ENCODE measurements at places on chromosomes 4 and X.

- DNase-seq = no peak
These were observed 166.6 kb downstream of the DKK2 start for GRCh38 chr4:106869551-106869950.

DNA sequence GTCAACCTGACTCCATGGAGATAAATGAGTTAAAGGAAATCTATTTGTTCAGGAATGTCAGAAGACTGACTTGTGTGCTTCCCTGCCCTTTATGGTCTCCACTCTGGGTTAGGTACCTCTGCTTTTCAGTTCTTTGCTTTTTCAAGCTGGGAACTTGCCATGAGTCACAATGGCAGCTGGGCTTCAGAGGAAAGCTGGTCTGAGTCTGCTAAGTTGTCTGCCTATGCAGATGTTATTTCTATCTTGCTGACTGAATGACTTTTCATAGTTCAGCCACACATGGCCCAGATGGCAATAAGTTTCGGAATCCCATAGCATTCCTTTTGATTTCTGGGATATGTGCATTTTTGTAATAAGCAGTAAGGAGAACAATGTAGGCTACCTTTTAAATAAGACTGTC is 337.9 kb upstream of the FGF13 start:
- no peak for DNase-seq

GRCh38 chr4:20359692-20360091 is 108.0 kb downstream of the SLIT2 start:
- no peak for DNase-seq

- DNase-seq = no peak
These were observed 91.9 kb upstream of the MAPK10 start for GRCh38 chr4:86451560-86452330.

DNA sequence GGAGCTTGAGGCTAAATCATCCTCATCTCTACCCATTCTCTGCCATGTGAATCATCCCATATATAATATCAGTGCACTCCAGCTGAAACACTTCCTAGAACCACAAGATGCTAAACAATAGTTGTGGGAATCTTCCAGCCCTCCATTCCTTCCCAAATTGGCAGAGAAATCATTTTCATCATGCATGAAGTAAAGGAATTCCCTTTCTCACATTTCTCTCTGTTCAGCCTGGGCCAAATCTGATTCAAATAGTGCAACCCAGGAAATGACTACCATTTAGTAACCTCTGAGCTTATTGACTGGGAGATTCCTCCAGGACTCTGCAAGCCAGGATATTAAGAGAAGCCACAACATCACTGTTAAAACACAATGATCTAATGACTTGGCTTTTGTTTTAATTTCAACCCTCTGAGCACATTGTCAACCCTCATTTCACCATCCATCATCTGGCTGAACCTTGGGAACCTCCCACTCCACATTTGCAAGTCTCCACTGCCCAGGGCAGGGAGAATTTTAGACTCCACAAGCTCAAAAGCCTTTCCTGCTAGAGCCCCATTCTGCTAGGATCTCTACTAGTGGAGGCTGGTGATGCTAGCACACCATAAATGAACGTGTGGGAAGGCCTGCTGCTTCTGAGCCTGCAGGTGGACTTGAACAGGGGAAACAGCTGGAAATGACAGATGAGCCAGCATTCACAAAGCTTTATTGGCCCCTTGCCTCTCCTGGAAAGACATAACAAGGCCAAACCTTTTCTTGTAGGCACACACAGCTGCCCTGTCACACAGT is 133.9 kb downstream of the TET2 start:
- no peak for DNase-seq

DNA sequence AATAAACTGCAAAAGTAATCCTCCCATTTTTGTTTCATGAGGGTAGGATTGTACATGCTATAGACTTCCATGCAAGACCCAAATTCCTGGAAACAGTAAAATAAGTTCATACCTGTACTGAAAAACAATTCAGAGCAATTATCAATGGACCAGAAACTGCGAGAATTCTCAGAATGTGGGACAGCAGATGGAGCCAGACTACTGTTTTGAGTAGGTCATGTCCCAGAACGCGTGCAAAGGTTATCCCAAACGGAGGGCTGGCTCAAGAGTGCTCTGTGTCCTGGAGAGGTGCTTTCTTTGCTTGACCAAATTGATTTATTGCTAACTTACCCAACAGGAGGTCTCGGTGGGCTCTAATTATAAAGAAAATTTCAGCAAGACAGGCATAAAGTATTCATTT is 1.7 kb upstream of the MAGEH1 start:
- no peak for DNase-seq

DNA sequence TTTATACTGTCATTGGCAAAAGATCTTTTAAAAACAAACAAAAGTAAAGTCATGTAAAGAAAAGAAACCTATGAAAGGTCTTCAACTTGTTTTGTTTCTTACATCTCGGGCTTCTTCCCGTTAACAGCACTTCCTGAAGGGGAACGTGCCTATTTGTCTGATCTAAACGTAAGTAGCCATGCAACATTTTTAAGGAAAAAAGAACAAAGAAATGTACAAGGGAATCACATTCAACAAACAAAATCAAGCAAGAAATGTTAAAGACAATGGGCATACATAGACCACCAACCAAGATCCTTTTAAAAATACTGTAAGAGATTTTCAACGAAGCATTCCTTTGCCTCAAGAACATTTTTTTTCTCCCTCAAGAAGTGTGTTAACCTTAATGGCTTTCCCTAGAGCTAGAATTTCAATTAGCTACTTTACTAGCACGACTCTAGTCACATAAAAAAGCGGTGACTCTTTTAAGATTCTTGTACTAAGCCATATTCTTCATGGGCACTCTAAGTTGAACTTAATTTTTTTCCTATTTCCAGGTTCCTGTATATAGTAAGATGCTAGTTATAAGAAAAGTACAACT is 112.0 kb upstream of the TTC29 start:
- no peak for DNase-seq

- DNase-seq = no peak
These were observed 47.9 kb downstream of the COX18 start for GRCh38 chr4:73021634-73022033.

- DNase-seq = no peak
These were observed 25.0 kb upstream of the PDLIM5 start for GRCh38 chr4:94426783-94427182.

DNA sequence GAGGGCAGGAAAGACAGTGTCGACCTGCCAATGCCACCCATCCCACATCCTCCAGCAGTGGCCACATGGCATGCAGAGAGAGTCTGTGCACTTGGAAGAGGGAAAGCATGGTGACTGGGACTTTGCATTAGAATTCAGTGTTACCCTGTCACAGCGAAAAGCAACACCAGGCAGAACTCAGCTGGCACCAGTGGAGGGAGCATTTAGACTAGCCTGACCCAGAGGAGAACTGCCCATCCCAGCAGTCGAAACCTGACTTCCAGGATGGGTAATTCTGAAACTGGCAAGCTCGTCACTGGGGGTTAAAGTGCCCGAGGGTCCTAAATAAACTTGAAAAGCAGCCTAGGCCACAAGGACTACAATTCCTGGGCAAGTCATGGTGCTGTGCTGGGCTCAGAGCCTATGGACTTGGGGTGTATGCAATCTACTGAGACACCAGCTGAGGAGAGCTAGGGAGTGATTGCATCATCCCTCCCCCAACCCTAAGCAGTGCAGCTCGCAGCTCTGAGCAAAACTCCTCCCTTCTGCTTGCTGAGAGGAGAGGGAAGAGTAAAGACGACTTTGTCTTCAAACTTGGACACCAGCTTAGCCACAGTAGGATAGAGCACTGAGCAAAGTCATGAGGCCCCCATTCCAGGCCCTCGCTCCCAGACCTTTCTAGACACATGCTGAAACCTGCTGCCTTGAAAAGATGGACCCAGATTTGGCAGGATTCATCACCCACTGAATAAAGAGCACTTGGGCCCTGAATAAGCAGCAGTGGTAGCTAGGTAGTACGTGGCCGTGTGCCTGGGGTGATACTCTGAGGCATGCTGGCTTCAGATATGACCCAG is 68.8 kb downstream of the DDX60L start:
- DNase-seq = no peak

DNA sequence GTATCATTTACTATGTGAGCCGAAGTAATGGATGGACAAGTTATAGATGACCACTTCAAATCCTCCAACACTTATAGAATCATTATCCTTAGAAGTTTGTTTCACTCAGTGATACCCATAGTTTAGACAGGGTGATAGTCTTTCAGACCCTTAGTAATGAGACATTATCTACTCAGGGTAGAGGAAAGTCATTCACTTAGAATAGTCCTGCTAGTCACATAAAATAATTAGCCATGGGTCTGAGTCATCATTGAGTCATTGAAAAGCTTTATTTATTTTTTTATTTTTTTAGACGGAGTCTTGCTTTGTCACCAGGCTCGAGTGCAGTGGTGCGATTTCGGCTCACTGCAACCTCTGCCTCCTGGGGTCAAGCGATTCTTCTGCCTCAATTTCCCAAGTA is 321.7 kb upstream of the FSTL5 start:
- DNase-seq = no peak

GRCh38 chr4:26233350-26233749 is 87.5 kb upstream of the RBPJ start:
- no peak for DNase-seq

GRCh38 chrX:134743091-134743490 is 84.8 kb upstream of the PLAC1 start:
- DNase-seq = no peak

DNA sequence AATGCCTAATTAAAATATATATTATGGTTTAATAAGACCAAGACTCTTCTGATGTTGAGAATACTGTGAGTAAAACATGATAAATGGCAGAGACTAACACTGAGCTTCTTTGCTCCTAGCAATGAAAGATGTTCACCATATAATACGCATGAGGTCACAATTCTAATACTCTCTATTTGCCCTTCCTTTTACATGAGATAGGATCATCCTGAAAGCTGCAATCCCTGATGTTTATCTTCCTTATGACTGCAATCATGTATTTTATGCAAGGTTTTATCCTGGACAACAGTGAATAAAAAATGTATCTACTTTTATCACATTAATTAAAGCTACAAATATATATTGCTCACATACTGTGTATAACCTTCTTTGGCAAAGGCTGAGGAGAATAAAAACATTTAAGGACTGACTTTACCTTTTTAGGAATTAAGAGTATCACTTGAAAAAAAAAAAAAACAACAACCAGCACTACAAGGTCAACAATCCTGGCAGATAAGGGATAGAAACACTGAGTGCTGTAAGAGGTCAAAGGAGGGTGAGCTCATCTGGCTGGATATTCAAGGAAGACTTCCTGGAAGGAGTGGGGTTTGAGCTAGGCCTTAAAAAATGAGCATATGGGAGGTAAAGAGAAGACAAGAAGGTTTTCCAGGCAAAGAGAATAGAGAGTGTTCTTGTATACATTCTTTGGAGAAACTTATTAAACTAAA is 99.9 kb downstream of the AREG start:
- no peak for DNase-seq

DNA sequence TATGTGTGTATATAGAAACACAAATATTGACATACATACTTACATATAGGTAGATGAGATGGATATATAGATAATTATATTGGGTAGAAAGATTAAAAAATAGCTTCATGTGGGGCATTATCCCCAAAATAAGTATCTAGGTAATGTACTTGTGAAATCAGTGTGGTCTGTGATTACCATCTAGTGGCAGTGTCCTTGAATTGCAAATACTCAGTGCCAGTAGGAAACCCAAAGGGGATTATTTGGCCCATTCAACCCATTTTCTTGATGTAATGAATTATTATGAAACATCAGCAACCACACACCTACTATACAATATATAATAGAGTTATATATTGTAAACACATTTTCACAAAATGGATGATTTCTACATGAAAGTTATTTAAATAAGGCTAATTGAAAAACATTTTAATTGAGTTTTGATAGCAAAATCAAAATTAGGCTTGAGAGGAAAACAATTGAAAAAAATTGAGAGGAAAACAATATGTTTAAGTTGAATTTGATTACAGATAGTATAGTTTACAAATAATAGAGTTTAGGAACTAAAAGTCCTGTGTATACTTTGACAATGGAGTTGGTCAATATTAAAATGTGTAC is 389.4 kb downstream of the GALNTL6 start:
- no peak for DNase-seq

GRCh38 chr4:79964020-79964399 is 109.0 kb downstream of the ANTXR2 start:
- DNase-seq = no peak

DNA sequence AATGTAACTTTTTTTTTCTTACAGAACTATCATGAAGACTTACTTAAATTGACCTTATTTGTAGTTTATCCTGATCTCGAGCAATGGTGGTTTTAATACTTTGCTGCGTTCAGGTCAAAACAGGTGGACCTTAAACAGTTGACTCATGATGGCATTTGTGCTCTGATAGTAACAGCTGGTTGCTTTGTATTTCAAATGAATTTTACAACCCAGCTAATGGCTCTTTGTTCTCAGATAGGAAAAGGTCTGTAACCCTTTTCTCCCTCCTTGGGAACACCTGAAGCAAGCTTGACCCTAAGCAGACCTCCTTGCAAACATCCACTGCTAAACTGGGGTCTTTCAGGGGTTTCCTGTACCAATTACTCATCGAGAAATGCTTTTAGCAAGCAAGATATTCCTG is 79.2 kb downstream of the F11 start:
- no peak for DNase-seq

- peak; percentile 62 for DNase-seq
These were observed 812 bp upstream of the KDM6A start for GRCh38 chrX:44871931-44872820.

DNA sequence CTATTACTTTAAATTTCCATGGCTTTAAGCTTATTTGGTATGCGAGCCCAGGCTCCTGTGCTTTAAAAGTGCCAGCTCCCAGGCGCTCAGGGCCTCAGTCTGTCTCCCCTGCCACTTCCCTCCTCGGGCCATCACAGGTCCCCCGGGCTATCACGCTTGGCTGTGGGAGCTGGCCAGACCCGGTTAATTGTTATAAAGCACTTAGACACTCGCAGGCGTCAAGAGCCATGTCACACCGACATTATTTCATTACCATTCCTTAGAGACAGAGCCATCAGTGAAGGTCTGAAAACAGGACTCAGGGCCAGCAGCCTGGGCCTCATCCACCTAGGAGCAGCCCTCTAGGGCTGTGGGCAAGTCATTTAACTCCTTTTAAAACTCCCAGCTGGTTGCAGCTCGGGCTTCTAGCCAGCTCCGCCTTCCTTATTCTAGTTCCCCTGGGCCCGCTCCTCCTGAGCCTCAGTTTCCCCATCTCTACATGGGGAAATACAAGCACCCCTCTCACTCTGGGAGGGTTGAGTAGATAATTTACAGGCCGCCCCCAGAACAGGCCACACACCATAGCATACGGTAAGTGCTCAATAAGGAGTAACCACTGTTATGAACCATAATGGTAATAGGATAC is 99.0 kb downstream of the HMX1 start:
- no peak for DNase-seq

DNA sequence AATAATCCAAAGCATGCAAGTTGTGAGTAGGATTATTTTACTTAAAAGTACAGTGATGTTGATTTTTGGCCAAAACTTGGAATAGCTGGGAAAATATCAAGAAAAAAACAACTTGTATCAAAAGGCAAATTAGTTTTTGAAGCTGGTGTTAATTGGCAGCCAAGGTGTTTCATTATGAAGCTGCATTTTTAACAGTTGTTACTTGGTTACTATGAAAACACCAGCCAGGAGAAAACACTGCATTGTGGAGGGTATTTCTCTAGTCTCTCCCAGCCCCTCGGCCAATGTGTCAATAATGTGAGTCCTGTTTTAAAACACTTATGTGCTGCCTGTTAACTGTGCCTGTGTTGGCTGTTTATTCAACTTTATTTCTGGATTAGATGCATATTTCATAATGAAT is 733.4 kb downstream of the ADGRL3 start:
- DNase-seq = no peak

GRCh38 chr4:6230502-6230785 is 30.1 kb upstream of the JAKMIP1 start:
- no peak for DNase-seq

GRCh38 chr4:139509727-139510410 is 46.1 kb downstream of the SETD7 start:
- no peak for DNase-seq
